ENCODE measurements at places on chromosomes 6 and 20. TPM values are rescaled to one million over a fixed set of nuclear protein-coding genes. Genes with fewer than 3 reads are reported as not detected.

The C20orf144 gene
- total RNA-seq: not detected

The MEI4 gene
- 0.84 TPM for total RNA-seq

- no peaks in the 10 kb centered on the region for H3K27me3 ChIP-seq
- no peaks in the 10 kb centered on the region for H3K4me1 ChIP-seq
- DNase-seq: no peak
- no peak overlapping the region for H3K27ac ChIP-seq
- no peak overlapping the region for H3K4me3 ChIP-seq
Observed at GRCh38 chr6:157650261-157650640, 172.8 kb upstream of the SNX9 start.

GRCh38 chr20:24477831-24478547 is 8.6 kb downstream of the SYNDIG1 start:
- peaks cover 5% of the 10 kb centered on the region for H3K27me3 ChIP-seq
- no peak overlapping the region for H3K27ac ChIP-seq
- no peaks in the 10 kb centered on the region for H3K36me3 ChIP-seq
- DNase-seq: no peak

GRCh38 chr6:132733283-132733682 is 19.4 kb upstream of the VNN1 start:
- H3K27ac ChIP-seq: peak overlapping the region; percentile 99
- no peaks in the 10 kb centered on the region for H3K36me3 ChIP-seq
- H3K4me3 ChIP-seq: peak overlapping the region; percentile 64
- H3K4me1 ChIP-seq: peaks cover 32% of the 10 kb centered on the region
- H3K27me3 ChIP-seq: no peaks in the 10 kb centered on the region
- DNase-seq: no peak

GRCh38 chr20:17641993-17642392 is 40.0 kb downstream of the RRBP1 start:
- H3K36me3 ChIP-seq: peaks cover 30% of the 10 kb centered on the region
- no peak overlapping the region for H3K27ac ChIP-seq
- DNase-seq: no peak

All from liver (tissue), 10 donors.